ENCODE measurements at places on chromosomes 4 and X.

- no peak for DNase-seq
Observed at GRCh38 chr4:65552057-65552456, 118.2 kb downstream of the EPHA5 start.

- no peak for DNase-seq
Observed at GRCh38 chr4:155403886-155404285, 27.1 kb upstream of the MAP9 start.

DNA sequence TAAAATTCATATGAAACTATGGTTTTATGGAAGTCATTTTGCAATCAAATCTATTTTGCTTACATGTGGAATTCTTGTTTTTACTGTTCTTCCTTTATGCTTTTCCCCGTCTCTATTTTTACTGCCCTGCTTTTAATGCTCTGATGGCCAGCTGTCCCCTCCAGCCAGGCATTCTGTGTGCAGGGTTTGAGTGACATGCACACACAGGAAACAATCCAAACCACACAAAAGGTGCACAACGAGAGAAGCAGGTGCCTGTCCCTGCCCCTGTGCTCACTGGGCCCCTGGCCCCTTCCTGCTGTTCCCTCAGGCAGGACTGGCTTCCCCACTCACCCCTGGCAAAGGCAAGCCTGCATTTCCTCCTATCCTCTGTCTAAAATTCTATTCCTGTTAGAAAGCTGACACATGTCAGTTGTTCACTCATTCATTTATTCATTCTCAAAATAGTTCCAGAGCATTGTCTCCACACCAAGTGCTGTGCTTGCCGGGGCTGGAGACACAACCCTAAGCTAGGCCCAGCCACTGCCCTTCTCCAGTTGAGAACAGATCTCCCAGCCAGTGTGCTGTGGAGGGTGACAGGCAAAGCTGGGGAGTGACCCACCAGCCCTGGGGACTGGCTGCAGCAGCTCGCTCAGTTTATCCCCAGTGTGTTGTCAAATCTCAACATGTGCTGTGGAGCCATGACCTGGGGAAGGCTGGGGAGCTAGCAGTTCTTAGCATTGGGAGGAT lies 346.3 kb downstream of the FBXW7 start:
- DNase-seq = no peak

GRCh38 chr4:186772936-186773487 lies 49.4 kb upstream of the FAT1 start:
- no peak for DNase-seq

DNA sequence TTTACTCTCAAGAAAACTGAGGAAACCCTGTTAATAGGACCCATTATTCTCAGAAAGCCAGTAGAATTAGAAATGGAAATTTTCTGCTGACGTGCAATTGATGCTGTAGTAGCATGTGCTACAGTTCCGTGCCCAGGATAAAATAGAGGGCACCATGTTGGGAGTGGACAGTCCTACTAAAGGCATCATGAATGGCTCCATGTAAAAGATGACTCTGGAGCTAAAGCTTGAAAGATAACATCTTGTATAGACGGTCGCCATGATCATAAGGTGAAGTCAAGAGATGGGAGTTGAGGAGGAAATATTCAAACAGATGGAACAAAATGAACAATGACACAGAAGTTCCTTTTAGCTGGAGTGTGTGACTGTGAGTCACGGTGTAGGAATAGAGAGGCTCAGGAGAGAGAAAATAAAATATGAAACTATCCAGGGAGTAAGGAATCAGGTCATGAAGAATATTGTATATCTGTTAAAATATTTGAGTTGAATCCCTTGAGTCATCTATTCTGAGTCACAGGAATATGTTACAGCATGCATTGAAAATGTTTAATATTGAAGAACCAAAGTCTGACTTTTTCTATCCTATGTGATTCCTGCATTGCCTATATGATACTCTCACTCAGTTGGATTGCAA lies 31.8 kb downstream of the ANXA10 start:
- DNase-seq = no peak

- no peak for DNase-seq
Observed at GRCh38 chrX:47327902-47328301, 42.5 kb upstream of the ZNF157 start.

DNA sequence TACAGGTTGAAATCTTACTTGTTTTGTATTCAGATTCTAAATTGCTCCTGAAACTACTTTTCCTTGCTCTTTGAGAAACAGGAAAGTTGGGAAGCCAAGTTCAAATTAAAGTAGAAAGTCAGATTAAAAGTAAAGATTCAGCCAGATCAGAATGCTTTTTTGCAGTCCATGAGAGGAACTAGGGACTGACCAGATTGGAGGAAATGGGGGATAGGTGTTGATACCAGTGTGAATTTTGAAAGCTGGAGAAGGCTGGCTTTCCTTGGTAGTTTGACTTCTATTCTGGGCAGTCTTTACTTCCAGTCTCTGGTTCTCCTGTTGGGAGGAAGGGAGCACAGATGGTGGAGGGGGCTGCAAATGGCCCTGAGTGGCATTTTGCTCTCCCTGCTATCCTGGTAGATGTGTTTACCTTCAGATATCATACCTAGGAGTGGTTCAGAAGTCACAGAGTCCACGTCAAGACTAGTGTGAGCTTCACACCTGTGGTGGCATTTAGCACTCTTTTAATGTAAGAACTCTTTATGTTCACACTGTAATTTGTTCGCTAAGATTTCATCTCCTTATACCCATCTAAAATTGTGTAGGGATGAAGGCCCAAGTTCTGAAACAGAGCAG lies 68.8 kb downstream of the FNIP2 start:
- DNase-seq = no peak

GRCh38 chr4:153143527-153144348 lies 60.5 kb upstream of the TRIM2 start:
- DNase-seq = no peak

Measured in stimulated activated CD4-positive, alpha-beta T cell treated with anti-CD3 and anti-CD28 coated beads, Interleukin-4, amount 100 ng/mL, for 4 hours (primary cell).